ENCODE measurements at places on chromosomes 6 and 20. TPM values are rescaled to one million over a fixed set of nuclear protein-coding genes. Genes with fewer than 3 reads are reported as not detected.

Gene FRK
- total RNA-seq = 2.5 TPM

Gene SUMO4
- 1.1 TPM for total RNA-seq

Gene TMEM244
- not detected for total RNA-seq

Gene CEBPB
- 52.1 TPM for total RNA-seq

Gene PAK5
- not detected for total RNA-seq

Gene RAET1G
- 1.2 TPM for total RNA-seq

Gene GSTA2
- not detected for total RNA-seq

Gene PHACTR1
- 0.05 TPM for total RNA-seq

Gene DSE
- total RNA-seq = 5.4 TPM

Gene HSPA12B
- 0.21 TPM for total RNA-seq

Gene SPINT4
- not detected for total RNA-seq

Gene SLC44A4
- 2.7 TPM for total RNA-seq

Gene CEP85L
- 6.7 TPM for total RNA-seq

Gene NRN1
- total RNA-seq = 0.18 TPM

Gene KHDRBS2
- total RNA-seq = not detected

Gene RAET1L
- not detected for total RNA-seq

Gene BLOC1S5
- 11.8 TPM for total RNA-seq

Gene SLC24A3
- not detected for total RNA-seq

Gene MAFB
- total RNA-seq = 0.28 TPM

Gene TFAP2D
- not detected for total RNA-seq

Gene GHRH
- total RNA-seq = not detected

Gene LY6G5C
- total RNA-seq = 0.62 TPM

Gene BPIFB2
- not detected for total RNA-seq

Gene CST4
- not detected for total RNA-seq

Gene CGA
- total RNA-seq = not detected

Data from Panc1 (cell line).